CD4-positive, alpha-beta T cell treated with Interleukin-2 at 100 ng/mL for 4 hours (primary cell): ENCODE measurements at places on chromosomes 3 and 15.

DNA sequence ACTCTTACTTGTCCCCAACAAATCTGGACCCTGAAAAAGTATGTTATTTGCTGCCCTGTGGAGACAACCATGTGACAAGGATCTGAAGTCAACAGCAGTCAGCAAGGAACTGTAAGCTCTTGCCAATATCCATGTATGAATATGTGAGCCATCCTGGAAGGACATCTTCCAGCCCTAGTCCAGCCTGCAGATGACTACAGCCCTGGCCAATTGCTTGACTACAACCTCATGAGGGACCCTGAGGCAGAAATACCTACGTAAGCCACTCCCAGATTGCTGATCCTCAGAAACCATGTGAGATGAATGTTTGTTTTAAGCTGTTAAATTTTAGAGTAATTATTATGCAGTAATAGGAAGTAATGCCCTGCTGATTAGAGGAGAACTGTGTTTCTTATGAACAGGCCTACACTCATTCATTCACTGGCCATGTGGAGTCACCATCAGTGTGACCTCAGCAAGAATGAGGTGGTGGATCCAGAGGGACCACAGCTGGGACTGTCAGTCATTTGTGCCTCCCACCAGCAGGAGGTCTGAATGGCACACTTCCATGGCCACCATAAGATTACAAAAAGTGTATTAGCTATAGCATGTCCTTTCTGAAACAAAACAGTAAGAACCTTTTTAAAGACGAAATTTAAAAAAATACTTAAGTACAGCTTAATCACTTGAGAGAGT lies 92.6 kb downstream of the TFDP2 start:
- DNase-seq = no peak

DNA sequence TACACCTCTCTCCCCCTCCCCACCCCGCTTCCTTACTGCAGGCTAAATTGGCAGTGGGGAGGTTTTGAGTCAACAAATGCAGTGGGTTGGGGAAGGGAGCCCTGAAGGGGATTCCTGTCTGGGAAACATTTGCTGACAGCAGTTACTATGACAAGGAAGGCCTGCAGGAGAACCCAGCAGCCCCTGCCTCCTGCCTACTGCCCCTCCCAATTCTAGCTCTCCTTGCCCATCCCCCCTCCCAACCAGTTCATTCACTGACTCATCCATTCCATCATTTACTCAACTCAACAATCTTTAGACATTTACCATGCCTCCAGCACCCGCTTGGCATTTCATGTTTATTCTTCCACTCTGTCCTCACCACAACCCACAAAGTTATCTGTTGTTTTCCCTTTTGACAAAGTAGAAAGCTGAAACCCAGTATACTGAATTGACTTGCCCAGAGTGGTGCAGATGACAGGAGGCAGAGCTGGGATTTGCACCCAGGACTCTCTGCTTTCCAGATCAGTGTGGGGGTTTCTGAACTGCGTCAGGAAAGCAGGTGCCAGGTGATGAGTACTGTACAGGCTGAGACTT lies 75.0 kb downstream of the MAGEF1 start:
- peak; percentile 24 for DNase-seq

DNA sequence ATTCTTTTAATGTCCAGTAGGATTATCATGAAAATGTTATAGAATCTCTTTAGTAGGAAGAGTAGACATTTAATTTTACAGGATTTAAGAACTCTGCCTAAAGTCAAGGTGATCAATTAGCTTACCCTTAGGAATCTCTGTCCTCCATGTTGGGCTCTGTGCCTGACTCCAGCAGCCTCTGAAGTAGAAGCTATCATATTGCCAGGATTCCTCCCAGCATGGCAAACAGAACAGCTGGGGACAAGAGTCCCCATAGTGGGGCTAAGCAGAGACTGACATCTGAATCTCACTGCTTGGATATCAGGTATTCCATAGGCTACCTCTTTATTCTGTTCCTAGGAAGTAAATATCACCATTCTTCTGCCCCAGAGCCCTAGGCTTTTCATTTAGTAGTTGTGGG lies 1.5 kb downstream of the SLC15A2 start:
- DNase-seq = no peak

DNA sequence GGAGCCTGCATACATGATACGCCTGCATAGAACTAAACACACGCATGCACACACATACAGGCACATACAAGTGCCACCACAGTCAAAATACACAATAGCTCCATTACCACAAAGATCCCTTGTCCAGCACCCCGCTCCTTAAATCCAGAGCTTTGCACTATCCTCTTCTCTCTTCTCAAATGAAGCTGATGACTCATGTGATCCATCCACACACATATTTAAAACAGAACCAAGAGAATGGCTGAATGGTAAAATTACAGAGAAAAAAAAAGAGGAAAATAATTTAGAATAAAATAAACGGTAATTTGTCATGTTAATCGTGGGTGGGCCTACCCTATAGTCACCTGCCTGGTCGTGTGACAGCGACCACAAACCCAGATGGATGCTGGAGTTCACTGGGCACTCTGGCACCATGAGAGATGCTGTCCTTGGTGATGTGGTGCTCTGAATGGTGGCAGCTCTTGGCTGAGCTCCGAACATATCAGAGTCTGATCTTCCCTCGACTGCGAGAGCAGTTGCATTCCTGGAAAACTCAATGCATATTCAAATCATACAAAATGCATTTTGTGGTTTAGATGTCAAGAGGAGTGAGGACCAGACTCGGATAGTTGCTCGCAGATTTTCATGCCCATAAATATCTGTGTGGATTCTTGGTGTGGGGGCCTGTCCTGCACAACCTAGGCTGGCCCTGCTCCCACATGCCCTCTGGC lies 8.9 kb downstream of the IQSEC1 start:
- DNase-seq = no peak
